ENCODE measurements at places on chromosomes 7 and 10.
A peak's percentile ranks its signal among the peaks of the same experiment; 100 is the strongest.

DNA sequence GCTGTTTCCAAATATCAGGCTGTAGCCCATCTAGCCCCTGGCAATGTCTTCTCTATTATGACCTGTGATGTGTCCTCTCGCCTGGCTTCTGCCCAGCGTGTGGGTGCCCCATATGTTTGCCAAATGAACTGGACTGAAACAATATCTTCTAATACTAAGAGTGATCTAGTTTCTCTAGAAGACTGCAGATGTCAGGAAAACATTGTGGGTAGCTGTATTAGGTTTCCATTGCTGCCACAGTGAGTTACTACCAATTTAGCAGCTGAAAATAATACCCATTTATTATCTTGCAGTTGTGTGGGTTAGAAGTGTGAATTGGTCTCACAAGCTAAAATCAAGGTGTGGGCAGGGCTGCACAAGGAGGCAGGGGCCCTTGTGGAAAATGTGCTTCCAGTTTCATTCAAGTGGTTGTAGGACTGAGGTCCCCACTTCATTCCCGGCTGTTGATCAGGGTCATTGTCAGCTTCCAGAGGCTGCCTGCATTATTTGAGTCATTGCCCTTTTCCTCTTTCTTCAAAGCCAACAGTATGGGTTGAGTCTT lies 202.8 kb upstream of the BMPER start:
- no peak for DNase-seq

DNA sequence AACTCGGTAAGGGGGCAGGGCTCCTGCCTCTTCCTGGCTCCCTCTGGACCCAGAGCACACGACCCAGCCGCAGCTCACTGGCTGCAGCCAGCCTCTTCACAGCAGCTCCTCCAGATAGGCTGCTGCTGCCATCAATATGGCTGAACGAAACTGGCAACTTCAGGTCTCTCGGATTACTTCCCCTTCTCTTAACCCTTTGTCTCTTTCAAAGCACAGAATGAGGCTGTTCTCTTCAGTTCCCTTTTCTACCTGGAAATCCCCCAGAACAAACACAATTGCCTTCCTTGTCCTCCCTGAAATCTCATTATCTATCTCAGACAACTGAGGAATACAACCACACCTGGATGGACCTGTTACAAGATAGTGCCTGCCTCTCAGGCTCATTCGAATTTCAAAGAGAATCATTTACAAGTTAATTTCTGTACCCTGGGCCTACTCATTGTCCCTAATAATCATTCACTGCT lies 193.4 kb upstream of the MBL2 start:
- DNase-seq = peak; percentile 10

- DNase-seq = no peak
Observed at GRCh38 chr10:61248013-61248412, 205.2 kb downstream of the TMEM26 start.

DNA sequence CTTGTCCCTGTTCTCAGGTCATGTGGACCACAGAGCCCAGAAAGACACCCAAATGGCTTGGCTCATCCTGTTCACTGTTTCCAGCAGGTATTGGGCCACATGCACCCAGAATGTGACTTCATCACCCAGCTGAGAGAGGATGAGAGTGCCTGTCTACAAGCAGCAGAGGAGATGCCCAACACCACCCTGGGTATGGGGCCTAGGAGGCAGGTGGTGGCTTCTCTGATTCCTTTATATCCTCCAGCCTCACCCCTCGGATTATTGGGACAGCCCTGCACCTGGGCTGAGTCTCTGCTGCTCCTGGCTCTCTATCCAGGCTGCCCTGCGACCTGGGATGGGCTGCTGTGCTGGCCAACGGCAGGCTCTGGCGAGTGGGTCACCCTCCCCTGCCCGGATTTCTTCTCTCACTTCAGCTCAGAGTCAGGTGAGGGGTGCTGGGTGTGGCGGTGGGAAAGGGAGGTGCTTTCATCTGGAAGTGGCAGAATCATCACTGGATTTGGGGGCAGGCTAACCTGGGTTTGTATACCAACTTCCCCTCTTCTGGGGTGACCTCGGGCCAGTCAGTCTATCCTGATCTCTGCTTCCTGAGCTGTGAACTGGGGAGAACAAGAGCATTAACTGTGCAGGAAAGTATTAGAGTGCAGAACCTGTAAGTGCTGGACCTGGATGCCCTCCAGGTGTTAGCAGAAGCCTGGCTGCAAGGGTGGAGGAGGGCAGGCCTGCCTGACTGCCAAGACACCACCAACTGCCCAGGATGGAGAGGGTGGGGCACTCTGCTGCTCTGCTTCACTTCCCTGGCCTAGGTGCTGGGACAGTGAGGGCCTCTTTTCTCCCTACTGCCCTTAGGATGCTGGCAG lies 5.2 kb downstream of the GHRHR start:
- no peak for DNase-seq

- DNase-seq = no peak
Observed at GRCh38 chr7:139362302-139362701, 2.6 kb downstream of the LUC7L2 start.

GRCh38 chr7:27112955-27113949 lies 10.8 kb upstream of the HOXA2 start:
- DNase-seq = no peak

DNA sequence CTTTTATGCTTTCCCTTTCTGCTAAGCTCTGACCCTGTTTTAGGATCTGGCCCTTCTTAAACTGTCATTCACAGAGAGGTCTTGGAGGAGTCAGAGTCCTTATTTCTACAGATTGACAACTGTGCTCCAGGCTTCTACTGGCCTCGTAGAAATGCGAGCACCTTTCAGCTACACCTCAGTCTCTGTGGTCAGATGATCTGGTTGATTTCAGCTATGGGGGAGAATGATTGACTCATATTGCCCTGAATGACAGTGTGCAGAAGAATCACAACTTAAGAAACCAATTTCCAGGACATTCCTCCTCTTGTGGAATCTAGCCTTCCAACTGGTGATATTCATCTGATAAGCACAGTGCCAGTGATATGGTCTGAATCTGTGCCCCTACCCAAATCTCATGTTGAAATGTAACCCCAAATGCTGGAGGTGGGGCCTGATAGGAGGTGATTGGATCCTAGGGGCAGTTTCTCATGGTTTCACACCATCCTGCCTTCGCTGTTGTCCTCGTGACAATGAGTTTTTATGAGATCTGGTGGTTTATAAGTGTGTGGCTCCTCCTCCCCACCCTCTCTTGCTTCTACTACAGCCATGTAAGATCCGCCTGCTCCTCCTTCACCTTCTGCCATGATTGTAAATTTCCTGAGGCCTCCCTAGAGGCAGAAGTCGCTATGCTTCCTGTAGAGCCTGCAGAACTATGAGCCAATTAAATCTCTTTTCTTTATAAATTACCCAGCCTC lies 14.0 kb upstream of the CYP3A7 start:
- no peak for DNase-seq

DNA sequence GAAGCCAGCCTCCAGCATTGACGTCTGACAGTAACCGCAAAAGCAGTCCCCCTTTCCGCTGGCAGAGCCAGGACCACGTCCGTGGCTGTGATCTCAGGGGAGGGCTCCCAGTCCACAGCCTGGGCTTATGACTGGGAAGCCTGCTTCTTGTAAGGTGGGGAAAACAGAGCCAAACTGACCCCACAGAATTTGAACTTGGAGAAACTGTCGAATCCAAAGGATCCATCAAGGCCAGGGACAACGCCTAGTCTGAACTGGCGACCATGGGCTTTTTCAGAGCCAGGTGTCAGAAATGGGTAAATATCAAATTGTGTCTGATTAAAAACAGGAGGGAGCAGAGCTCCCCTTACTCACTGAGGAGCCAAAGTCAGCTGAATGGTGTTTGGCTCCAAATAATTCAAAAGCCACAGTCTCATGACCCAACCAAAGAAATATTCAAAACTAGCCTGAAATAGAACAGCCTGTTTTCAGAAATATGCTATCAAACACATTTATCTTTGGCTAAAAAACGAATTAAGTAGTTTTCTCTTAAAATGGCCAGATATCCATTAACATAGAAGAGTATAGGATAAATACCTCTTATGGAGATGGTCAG lies 751.4 kb upstream of the GALNT17 start:
- no peak for DNase-seq

DNA sequence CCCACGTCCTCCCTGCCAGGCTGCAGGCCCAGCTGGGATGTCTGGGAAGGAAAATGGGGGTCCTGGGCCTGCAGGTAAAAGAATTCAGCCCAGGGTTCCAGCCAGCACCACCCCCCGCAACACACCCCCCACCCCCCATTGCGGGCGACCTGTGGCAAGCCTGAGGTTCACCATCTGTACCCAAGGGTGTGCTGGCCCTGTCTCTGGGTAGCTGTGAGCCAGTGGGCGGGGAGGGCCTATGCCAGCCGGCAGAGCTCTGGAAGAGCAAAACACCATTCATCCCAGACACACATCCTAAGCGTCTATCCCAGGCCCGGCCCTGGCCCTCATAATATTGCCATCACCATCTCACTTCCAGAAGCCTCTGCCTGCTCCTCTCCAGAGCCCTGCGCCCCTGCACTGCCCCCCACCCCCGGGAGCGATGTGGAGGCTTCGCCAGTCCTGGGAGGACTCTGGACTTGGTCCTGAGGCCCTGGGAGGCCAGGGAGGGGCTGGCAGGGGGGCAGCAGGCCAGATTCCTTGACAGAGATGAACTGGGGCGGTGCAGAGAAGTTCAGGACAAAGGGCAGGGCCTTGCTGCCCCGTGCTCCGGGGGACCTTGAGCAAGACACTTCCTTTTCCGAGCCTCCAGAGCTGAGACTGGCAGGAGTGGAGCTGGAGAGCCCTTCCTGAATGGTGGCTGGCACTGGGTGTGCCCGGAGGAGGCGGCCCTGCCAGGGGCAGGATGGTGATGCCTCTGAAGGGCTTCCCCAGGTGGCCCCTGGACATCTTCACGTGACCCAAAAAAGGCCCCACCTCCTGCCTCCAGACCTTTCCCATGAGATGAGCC lies 8.7 kb upstream of the TTYH3 start:
- DNase-seq = no peak

GRCh38 chr7:85516675-85517074 lies 329.8 kb upstream of the SEMA3D start:
- DNase-seq = no peak

GRCh38 chr10:100510533-100511308 lies 8.9 kb downstream of the SEC31B start:
- peak; percentile 92 for DNase-seq

- DNase-seq = no peak
Observed at GRCh38 chr10:124672181-124672638, 72.0 kb downstream of the FAM53B start.

GRCh38 chr10:4663162-4663992 lies 162.6 kb upstream of the AKR1E2 start:
- DNase-seq = peak; percentile 44

GRCh38 chr7:8442051-8442813 lies 8.8 kb downstream of the NXPH1 start:
- DNase-seq = no peak

- no peak for DNase-seq
Observed at GRCh38 chr10:127962205-127962604, 55.3 kb downstream of the PTPRE start.

Data from hematopoietic multipotent progenitor cell treated with erythropoietin and hydrocortisone succinate and interleukin-3 and kit ligand, for 4 days (in vitro differentiated cells).